ENCODE measurements at places on chromosomes 6 and 20. TPM values are rescaled to one million over a fixed set of nuclear protein-coding genes. Genes with fewer than 3 reads are reported as not detected.

HLA-DRA gene
- total RNA-seq, result 25.8 TPM

CDC25B gene
- total RNA-seq, result 263 TPM

LGSN gene
- 0.40 TPM for total RNA-seq

KIAA0408 gene
- 3.1 TPM for total RNA-seq

CTAGE9 gene
- total RNA-seq, result not detected

GUCA1A gene
- not detected for total RNA-seq

SLC4A11 gene
- total RNA-seq, result 2.4 TPM

DDAH2 gene
- 29.1 TPM for total RNA-seq

KCNB1 gene
- total RNA-seq, result 0.09 TPM

SFTA2 gene
- not detected for total RNA-seq

BPI gene
- total RNA-seq, result not detected

ANKRD6 gene
- 14.7 TPM for total RNA-seq

SMIM29 gene
- total RNA-seq, result 24.4 TPM

OVOL2 gene
- total RNA-seq, result not detected

ATAT1 gene
- total RNA-seq, result 11.2 TPM

PKHD1 gene
- total RNA-seq, result not detected

RUNX2 gene
- 5.1 TPM for total RNA-seq

PROCR gene
- 2.1 TPM for total RNA-seq

EPHA7 gene
- total RNA-seq, result not detected

PRICKLE4 gene
- total RNA-seq, result not detected

COL21A1 gene
- total RNA-seq, result not detected

COL9A1 gene
- not detected for total RNA-seq

BTN1A1 gene
- 0.11 TPM for total RNA-seq

TSPO2 gene
- total RNA-seq, result not detected

PKIB gene
- total RNA-seq, result 1.3 TPM

ZNF337 gene
- total RNA-seq, result 25.3 TPM

MDFI gene
- not detected for total RNA-seq

RAB32 gene
- total RNA-seq, result 0.99 TPM

LPA gene
- total RNA-seq, result not detected

OR2H1 gene
- total RNA-seq, result not detected

LY6G6C gene
- not detected for total RNA-seq

DEFB110 gene
- total RNA-seq, result not detected

GSTA1 gene
- not detected for total RNA-seq

EYS gene
- not detected for total RNA-seq

GPR6 gene
- total RNA-seq, result not detected

LY6G6D gene
- not detected for total RNA-seq

SDCBP2 gene
- 5.1 TPM for total RNA-seq

COX4I2 gene
- not detected for total RNA-seq

TTLL9 gene
- total RNA-seq, result not detected

MARCKS gene
- total RNA-seq, result 2.2 TPM

PPIL6 gene
- 0.53 TPM for total RNA-seq

RIPOR3 gene
- total RNA-seq, result not detected

KIF25 gene
- not detected for total RNA-seq

TREM1 gene
- total RNA-seq, result not detected

GRM1 gene
- not detected for total RNA-seq

CNR1 gene
- total RNA-seq, result not detected

PRND gene
- not detected for total RNA-seq

RAMACL gene
- 0.44 TPM for total RNA-seq

RHAG gene
- not detected for total RNA-seq

TSHZ2 gene
- total RNA-seq, result 0.44 TPM

IPCEF1 gene
- 42.9 TPM for total RNA-seq

BPIFB2 gene
- total RNA-seq, result not detected

Measured in activated naive CD8-positive, alpha-beta T cell treated with anti-CD3 and anti-CD28 coated beads, Interleukin-2, amount 10 ng/mL, durations not matched to agents 7 days and 5 days (primary cell).